ENCODE measurements at places on chromosomes 4 and X. TPM values are rescaled to one million over a fixed set of nuclear protein-coding genes. Genes with fewer than 3 reads are reported as not detected.

DNA sequence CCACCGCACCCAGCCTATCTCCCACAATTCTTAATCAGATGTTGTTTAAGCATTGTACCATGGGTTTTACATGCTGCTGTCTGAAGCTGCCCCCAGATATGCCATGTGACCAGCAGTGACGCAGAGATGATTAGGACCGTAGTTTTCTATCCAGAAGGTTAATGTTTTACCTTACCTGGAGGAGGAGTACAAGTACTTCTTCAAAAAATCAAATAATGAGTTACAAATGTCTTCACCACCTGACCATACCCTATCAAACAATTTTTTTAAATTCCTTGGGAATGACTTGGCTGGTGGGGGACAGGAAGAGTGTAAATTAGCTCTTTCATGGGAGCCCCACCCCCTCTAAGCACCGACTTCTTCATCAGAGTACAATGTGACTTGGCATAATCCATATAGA lies 16.2 kb upstream of the SGMS2 start:
- no peak for DNase-seq

Gene UTP14A
- 25.4 TPM for polyA plus RNA-seq

Gene GRIA2
- polyA plus RNA-seq = 1.1 TPM

Gene MAGEA2B
- 29.5 TPM for polyA plus RNA-seq

Measured in SK-N-SH (cell line).